ENCODE measurements at places on chromosomes 7 and 10.

DNA sequence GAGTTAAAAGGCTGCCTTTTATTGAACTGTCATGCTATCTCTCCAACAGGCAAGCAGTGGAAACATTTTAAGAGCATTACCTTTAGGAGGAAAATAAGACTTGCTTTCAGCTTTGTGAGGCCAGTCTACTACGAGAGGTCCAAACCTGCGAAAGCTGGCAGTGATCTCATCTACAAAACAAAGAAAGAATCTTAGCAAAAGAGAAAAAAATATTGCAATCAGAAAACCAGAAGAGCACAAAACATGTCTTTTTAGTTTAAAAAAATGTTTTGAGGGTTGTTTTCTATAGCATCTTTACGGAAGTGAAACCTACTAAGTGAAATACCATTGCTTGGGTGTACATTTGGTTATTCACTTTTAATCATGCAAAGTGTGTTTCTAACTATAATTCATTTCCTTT is 147.9 kb downstream of the CPEB3 start:
- DNase-seq: no peak

DNA sequence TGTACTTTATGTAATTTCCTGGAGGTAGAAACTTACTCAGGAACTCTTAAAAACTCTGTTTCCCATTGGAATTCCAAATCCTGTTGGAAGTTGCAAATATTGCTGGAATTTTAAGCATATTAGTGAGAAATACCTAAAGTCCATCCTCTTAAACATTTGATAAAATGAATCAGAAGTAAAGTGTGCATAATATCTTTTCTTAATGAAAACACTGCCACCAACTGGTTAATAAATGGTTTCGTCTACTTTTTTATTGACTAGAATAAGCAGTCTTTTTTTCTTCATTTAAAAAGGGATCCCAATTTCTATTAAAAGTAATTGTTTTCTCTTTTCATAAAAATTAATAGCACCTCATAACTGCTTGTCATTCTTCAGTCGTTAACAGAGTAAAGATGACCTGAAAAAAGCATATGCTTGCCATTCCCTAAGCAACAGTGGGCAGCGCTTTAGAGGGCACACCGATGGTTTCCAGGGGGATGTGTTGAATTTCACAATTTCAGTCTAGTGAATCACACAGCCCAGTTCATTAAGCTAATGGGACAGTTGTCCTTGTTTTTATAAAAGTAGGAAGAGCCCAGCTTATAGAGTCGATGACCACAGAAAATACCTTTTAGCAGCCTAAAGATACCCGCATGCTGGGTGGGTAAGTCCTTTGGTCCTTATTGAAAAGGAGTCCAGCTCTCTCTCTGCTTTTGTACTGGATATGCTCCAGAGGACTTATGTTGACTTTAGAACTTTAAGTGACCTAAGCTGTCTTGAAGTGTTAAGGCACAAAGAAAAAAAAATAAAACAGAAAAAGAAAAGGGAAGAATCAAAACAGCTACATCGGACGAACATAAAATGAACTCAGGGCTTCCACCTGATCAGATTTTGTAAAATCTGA is 28.5 kb downstream of the NPS start:
- no peak for DNase-seq

DNA sequence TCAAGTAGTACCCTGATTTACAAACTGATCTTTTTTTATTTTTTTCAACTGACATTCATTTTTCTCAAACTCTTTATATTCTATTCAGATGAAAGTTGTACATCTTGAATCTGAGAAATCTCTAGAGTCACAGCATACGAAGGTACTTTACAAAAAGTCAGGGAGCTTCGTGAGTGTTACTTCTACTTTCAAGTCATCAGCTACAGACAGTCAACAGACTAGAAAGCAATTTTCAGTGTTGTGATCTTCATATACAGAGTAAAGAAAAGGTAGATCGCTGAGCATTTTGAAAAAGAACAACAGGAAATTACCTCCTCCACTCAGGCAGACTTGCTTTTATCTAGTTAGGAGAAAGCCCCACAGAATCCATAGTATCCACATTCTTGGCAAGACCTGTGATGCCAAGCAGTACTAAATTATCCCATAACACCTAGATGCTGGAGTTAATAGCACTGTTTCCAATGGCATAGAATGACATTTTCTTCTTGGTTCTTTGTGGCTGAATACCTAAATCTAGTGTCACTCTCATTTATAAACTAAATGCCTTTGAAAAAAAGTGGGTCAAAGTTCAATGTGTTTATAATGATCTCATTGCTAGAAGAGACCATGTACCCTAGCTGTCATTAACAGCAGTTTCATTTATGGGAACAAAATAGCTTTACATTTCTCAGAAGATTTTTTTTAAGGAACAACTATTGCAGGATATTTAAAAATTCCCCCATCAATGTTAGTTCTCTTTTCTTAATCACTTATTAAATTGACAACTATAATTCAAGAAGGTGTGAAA is 12.0 kb upstream of the ZNF800 start:
- no peak for DNase-seq

DNA sequence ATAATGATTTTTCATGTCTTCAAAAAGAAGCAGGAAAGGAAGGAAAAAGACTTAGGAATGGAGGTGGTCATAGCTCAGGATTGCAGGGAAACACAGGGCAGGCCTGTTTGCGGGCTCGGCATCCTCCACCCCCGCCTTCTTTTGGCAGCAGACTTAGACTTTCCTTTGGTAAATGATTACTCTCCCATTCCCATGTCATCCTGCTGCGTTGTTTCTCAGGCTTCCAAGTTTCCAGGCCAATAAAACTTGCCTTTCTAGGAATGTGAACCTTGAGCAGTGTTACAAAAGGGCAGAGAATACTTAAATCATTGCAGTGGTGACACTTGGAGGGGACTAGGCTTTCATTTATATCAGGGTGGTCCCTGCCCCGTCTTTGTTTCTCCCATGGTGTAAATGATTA is 34.0 kb upstream of the DGKB start:
- DNase-seq: no peak

DNA sequence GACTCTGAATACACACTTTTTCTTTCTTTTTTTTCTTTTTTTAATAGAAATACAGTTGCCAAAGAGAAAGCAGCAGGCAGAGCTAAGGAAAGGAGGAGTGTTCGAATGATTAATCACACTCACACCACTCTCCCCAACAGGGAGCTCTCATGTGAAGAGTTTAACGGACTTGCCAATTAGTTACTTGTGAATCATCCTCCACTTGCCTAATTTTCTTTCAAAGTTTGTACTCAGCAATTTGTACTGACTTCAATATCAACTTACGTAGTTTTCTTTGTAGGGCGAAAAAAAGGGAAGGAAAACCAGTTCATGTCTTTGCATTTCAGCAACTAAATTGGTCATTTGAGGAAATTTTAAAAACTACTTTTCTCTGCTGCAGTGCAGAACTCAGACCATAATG is 109.2 kb downstream of the PIP4K2A start:
- no peak for DNase-seq

DNA sequence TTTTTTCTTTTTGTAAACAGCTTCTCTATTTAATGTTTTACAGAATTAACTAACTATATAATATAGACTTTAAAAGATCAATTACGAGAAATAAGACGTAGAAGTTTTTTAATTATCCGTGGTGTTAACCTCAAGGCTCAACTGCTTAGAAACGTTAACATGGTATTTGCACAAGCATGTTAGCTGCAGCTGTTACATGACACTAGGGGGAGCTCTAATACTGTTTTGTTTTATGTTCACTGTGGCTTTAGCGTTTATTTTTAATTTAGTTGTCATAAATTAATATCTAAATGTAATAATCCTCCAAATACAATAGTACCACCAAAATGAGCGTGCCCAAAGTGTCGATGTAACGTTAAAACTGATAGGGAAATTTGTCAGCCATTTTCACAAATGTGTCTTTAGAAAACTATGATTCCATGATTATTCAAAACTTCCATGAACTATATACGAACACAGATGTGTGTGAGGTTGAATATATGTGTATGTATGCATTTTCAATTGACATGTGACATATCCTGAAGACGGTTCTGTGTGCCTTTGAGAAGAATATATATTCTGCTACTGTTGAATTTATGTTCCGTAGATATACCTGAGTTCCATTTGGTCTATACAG is 828.8 kb upstream of the MBL2 start:
- no peak for DNase-seq

- DNase-seq: no peak
These were observed 42.4 kb upstream of the AGBL3 start for GRCh38 chr7:134943785-134944400.

- DNase-seq: no peak
These were observed 669 bp upstream of the AP5Z1 start for GRCh38 chr7:4774658-4775249.

DNA sequence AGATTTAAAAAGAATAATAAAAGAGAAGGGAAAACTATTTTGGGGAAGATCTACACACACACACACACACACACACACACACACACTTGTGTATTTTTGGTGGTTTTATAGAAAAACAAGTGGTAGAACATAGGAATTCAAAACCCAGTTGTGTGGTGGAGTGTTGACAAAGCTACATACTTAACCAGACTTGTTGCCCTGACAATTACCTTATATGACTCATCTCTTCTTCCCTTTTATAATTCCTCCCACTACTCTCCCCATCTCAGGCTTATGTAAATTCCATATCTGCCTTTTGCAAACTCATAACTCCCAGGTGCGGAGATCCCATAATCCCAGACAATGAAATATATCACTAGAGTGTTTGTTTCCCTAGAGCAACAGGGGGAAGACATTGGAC is 873.7 kb downstream of the NXPH1 start:
- DNase-seq: no peak

GRCh38 chr7:12315049-12315448 is 88.6 kb downstream of the VWDE start:
- DNase-seq: no peak

DNA sequence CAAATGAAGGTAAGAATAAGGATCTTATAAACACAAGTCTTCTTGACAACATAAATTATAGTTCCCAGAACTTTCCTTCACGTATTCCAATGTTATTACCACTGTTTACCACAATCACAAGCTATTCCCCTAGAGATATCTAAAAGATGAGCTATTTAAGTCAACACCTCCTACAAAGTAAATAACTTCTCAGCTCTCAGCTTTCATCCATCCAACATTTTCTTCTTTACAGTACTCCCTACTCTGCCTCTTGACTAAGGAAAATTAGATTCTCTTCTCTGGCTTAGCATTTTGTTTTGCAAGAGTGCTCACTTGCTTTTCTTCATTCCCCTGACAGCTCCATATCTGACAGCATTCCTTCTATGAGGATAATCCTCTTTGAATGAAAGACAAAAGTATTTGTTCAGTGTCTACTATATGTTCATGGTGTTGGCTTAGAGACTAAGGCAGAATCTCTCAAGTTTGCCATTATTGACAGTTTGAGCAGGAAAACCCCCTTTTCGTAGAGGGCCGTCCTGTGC is 93.0 kb upstream of the IL6 start:
- DNase-seq: no peak

DNA sequence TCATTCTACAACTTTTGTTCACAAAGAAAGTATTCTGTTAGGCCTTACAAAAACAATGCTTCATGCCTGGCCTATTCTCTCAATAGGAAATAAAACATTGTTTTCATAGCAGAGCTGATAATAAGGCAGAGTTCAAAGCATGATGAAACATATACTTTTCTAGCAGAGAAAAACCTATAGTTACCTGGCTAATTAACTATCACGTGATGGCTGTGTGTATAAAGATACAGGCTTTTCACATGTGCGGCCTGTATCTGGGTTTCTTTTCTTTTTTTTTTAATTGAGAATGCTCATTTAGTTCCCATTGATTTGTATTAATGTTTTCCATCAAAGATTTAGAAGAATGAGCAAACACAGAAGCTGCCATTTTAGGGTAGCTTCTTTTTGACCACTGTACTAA is 51.7 kb downstream of the ARID5B start:
- no peak for DNase-seq

GRCh38 chr10:70192326-70192968 is 22.1 kb upstream of the SAR1A start:
- no peak for DNase-seq

GRCh38 chr10:929960-930624 is 1.4 kb downstream of the LARP4B start:
- no peak for DNase-seq

- no peak for DNase-seq
These were observed 8.3 kb downstream of the FAM20C start for GRCh38 chr7:200704-201103.

DNA sequence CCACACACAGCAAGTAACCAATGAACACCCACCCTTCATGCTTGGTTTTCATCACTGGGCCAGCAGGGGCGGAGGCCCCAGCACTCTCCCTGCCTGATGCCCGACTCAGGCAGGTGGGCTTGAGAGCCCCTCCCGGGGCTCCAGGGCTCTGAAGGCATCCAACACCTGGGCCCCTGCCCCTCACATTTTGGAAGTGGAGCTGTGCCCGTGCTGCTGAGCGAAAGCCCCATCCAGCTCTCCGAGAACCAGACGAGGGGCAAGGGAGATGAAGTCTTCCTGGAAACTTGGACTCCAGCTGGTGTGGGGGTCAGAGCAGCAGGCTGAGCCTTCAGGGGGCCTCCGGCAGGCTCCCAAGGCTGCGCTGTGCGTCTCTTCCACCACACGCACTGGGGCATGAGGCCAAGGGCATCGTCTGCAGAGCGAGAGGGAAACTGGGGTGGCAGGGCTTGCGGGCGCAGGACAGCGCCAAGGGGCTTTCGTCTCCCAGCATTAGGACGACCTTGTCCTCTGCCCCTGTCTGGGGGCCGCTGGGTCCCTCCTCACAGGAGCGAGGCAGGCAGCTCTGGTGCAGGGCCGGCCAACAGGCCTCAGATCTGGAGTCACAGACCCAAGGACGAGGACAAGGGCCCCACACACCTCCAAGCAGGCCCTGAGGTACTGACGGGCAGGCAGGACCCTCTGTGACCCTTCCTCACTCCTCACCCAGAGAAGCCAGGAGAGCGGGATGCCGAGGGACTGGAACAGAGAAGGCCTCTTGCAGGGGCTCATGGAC is 108.3 kb upstream of the FAM20C start:
- DNase-seq: no peak

DNA sequence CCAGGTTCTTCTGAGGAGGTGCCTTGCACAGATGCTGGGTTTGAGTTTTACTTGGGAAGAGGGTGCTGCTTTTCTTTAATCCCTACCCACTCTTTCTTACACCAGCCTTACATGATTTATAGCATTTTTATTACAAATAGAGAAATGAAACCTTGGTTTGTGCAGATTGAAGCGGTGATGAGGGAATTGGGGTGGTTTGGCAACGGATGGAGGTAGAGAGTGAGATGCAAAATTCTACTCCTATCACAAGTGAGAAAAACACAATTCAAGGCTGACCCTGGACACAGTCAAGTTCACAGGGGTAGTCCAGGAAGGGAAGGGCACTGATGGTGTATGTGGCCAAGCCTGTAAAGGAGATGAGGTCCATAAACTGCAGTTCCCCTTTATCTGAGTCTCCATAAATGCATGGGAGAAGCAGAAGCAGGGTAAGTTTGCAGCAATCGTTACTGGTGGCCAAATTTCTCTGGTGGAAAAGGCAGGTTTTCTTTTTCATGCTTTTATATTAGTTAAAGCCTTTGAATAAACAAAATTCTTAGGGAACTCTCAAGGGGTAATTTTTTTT is 214.3 kb downstream of the JAZF1 start:
- DNase-seq: no peak

- DNase-seq: no peak
These were observed 94.8 kb downstream of the CHN2 start for GRCh38 chr7:29289156-29290021.
